Fibroblast of lung (primary cell): ENCODE measurements at places on chromosomes 2 and 18. TPM values are rescaled to one million over a fixed set of nuclear protein-coding genes. Genes with fewer than 3 reads are reported as not detected.
A peak's percentile ranks its signal among the peaks of the same experiment; 100 is the strongest.

DNA sequence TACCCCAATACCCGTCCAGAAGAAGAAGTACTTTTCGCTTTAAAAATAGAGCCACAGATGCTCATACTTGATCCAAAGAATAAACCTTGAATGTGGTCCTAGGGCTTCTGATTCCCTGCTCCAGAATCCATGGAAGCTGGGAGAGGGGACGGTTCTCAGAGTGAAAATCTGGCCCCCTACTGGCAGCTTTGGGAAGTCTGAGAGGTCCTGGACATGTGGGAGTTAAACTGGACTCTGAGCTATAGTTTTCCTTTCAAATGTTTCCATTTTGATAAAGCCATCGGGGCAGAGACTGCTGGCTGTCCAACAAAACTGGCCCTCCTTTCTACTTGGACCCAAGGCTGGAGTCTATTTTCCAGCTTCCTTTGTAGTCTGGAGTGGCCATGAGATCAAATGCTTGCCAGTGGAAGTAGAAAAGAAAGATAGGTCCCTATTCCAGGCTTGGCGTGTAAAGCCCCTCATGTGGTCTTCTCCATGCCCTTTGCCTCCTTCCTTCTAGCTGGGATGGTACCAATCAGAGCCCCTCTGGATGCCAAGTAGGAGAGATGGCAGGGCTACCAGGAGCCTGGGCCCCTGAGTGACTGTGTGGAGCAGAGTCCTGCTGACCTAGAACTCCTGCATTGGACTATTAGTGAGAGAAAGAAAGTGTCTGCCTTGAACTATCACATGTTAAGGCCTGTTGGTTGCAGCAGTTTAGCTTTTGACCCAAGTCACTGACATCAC, 37.7 kb upstream of the TBC1D8 start:
- DNase-seq: peak; percentile 26

PPP1R7 gene
- polyA plus RNA-seq: 141 and 153 TPM in 2 replicates

DNA sequence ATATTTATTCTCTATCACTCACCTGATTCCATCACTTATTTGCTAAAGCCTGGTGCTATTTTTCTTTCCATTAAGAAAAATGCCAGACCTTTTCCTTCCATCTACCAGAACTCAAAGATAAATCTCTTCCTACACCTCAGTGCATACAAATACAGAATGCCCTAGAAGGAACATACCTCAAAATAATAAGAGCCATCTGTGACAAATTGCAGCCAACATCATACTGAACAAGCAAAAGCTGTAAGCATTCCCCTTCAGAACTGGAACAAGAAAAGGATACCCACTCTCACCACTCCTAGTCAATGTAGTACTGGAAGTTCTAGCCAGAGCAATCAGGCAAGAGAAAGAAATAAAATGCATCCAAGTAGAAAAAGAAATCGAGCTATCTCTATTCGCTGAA, 315.9 kb upstream of the UBE2E3 start:
- no peak for DNase-seq

DNA sequence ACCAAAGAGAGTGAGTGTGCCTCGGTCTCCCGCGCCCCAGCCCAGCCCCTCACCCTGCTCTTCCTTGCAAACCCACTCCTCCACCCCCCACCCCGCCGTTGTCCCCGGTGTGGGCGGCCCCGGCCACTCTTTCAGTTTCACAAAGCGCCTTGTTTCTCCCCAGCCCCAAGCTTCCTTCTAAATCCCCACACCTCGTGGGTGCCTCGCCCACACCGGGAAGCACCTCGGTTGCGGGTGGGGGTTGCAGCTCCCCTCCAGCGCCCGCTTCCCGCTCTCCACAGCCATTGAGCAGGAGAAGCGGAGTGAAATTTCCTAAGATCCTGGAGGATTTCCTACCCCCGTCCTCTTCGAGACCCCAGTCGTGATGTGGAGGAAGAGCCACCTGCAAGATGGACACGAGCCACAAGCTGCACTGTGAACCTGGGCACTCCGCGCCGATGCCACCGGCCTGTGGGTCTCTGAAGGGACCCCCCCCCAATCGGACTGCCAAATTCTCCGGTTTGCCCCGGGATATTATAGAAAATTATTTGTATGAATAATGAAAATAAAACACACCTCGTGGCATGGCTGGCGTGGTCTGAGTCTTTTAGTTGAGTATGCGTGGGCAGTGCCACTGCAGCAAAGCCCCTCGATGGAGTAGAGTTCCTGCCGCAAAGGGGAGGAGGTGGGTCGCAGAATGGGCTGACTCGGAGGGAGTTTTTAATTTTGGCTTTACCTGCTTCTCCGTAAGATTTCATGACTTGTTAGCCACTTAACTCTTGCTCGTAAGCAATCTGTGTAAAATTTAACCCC, 848 bp downstream of the TMSB10 start:
- no peak for DNase-seq

GRCh38 chr18:70047931-70048603, 100.4 kb upstream of the CD226 start:
- peak; percentile 75 for DNase-seq

- peak; percentile 65 for DNase-seq
Measured at GRCh38 chr18:23824669-23825068, 135.4 kb downstream of the LAMA3 start.

SLC8A1 gene
- 16.0 and 17.4 TPM in 2 replicates for polyA plus RNA-seq

MOGAT1 gene
- polyA plus RNA-seq: not detected in 2 replicates

GRHL1 gene
- 0.65 and 0.69 TPM in 2 replicates for polyA plus RNA-seq

GRCh38 chr2:133293544-133294353, 274.5 kb downstream of the NCKAP5 start:
- DNase-seq: peak; percentile 16
